Right kidney (tissue), 9 donors: ENCODE measurements at places on chromosomes 6 and 20.

DNA sequence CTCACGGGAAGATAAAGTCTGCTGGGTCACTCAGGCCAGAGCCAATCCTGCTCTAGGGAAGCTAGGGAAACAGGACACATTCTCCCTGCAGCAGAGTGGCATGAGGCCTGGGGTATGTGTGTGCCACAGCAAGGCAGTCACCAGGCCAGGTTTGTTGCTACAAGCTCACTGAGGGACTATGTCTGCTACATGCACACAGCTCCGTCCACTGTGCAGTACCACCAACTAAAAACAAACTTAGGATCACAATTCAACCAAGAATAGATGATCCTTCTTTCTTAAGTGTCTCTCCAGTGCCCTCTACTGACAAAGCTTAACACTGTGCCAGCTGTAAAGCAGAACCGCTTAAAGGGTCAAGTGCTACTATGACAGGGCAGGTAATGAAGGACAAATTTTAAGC, 192.5 kb downstream of the PTPRK start:
- no peak for DNase-seq

- DNase-seq: no peak
Measured at GRCh38 chr6:30898750-30899360, 9.2 kb upstream of the GTF2H4 start.

DNA sequence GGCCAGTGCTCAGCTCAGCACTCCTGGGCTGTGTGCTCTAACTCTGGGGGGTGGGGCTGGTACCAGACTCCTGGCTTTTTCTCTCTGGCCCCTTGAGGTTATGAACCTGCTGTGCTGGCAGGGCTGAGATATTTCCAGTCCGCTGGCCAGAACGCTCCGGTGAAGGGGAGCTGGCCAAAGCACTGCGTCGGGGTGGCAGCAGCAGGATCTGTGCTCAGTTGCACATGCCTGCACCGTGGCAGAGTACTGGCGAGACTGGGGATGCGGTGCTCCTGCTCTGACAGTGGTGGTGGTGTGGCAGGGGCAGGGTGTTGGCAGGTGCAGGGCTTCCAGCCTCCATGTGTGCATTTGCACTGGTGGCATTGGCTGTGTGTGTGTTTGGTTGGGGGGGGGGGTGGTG, 374.4 kb downstream of the PHF3 start:
- no peak for DNase-seq

GRCh38 chr20:62761759-62762131, 34.5 kb upstream of the MRGBP start:
- no peak for DNase-seq

GRCh38 chr20:47544852-47545251, 43.2 kb downstream of the NCOA3 start:
- DNase-seq: no peak

- no peak for DNase-seq
Measured at GRCh38 chr6:72955666-72956065, 269.6 kb downstream of the KHDC1L start.

DNA sequence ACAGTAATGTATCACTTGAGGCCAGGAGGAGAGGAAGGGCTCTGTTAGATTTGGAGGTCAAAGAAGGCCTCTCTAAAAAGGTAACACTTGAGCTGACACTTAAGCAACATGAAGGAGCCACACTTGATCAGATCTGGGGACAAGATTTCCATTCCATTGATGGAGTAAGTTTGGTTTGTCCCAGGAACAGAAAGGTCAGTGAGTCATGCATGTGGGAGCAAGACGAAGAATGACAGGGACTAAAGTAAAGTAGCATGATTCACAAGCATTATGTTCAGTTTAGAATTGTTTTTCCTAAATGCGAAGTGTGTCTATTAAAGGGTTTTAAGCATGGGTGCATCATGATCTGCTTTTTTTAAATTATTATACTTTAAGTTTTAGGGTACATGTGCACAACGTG, 47.4 kb downstream of the COL21A1 start:
- no peak for DNase-seq

DNA sequence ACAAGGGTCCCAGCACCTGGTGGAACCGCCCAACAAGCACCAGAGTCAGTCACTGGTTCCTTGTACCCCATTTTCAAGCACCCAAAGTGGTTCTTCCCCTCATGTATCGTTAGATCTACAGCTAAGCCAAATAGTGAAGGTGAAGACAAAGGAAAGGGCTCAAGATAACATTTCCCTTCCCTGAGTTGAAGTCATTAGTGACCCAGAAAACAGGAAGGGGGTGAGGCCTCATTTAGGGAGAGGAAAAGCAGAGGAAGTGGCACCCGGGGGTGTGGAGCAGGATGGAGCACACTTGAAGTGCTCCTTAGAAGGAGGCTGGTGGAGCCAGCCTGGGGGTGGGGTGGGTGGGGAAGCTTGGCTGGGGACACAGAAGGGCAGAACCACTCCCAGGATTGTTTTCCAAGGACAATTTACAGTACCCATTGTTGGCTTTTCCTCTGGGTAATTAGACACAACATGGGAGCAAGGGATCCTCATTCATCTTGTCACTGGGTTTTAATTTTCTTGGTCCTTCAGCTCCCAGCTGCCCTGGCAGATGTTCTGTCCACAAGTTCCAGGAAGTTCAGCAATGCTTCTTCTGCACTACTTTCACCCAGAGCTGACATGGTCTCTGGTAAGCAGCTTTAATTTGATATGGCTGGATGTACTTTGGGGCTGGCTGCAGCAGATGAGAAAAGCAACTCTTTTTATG, 73.3 kb upstream of the CD93 start:
- peak; percentile 2 for DNase-seq

DNA sequence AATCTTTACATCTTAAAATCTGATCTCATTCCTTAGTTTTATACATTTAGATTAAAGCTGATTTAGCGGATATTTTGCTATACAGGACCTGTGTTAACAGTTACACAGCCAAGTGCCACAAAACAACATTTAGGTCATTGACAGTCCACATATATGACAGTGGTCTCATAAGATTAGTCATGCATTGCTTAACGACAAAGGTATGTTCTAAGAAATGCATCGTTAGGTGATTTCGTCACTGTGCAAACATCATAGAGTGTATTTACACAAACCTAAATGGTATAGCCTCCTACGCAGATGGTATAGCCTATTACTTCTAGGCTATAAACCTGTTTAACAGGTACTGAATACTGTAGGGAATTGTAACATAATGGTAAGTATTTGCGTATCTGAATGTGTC, 21.6 kb downstream of the ADGRG6 start:
- DNase-seq: no peak

DNA sequence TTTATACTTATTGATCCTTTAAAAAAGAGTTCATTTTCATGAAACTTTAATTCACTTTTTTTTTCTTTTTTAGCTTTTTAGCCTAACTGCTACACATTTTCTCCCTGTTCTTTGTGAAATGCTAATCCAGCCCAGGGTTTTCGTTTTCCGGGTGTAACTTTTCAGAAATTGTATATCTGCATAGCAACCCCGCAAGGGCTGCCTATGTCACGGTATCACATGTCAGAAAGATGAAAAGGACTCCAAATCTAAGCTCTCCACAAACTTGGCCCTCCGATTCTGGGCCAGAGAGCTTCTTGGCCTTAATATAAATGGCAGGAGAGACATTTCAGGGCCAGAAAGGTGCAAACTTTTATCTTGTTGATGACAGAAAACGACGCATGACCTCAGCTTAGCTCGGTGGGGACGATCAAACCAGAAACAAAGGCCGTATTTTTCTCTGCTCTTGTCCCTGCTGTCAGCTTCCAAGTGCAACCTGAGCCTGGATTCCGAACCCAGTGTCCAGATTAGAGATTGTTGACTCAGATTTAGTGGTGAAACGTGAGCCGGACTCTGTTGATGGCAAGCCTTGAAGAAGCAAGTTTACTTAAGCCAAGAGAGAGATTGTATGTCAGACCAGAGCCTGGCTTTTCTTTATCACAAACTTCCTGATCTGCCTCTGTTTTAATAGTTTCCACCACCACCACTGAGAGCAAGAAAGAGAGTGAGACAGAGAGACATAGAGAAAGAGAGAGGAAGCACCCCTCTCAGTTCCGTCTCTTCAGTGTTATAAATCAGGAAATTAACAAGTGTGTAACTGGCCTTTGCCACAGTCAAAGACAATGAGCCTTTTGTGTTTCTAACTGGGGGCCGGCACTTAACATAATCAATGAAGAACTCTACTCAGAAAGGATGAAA, 157.8 kb downstream of the SCML4 start:
- peak; percentile 69 for DNase-seq

DNA sequence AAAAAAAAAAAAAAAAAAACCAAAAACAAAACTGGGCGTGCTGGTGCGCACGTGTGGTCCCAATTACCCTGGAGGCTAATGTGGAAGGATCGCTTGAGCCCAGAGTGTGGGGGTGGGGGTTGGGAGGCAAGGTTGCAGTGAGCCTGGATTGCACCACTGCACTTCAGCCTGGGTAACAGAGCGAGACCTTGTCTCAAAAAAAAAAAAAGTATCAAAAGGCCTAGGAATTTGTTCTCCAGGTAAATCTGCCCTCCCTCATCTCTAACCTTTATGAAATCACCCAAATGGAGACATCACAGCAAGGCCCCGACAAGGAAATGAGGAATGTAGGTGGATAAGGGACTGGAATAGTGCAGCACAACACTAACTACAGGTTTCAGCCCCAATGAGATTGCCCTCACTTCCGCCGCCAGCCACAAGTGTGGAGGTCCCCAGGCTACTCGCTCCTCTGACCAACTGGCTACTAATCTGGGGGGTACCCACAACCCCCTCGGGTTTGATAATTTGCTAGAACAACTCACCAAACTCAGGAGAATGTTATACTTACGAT, 36.8 kb upstream of the DDR1 start:
- DNase-seq: no peak

- DNase-seq: no peak
Measured at GRCh38 chr20:11426948-11427347, 490.7 kb upstream of the BTBD3 start.

DNA sequence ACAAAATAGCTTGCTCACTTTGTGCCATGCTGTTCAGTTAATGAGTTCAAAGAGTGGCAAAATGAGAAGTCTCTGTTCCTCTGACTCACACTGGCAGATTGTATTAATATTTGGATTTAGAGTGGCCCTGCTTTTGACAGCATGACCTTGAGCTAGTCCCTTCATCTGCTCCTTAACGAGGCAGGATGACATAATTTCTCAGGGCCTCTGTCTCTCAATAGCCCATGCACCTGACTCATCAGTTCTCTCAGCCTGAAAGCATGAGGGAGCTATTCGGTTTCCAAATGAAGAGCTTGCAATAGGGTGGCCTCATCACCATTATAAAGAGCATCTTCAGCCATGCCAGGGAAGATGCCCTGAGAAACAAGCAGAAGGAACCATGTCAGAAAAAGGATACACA, 38.2 kb downstream of the CAP2 start:
- no peak for DNase-seq

- no peak for DNase-seq
Measured at GRCh38 chr6:4777394-4777935, 1.3 kb downstream of the CDYL start.

GRCh38 chr6:166803471-166803870, 152.9 kb downstream of the RNASET2 start:
- no peak for DNase-seq

DNA sequence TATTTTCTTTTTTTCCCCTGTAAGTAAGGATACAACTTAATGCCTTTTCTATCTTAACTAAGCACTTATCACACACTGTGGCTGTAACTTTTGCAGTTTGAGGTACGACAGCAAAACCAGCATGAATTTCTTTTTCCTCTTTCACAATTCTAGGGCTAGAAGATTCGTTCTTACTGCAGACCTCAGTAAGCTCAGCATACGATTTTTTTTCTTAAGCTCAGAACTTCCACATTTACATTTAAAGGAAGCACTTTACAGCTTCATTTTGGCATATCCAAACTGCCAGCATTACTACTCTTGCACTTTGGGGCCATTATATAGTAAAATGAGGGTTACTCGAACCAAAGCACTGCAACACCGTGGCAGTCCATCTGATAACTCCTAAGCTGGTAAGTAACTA, 889 bp upstream of the CHMP4B start:
- no peak for DNase-seq

DNA sequence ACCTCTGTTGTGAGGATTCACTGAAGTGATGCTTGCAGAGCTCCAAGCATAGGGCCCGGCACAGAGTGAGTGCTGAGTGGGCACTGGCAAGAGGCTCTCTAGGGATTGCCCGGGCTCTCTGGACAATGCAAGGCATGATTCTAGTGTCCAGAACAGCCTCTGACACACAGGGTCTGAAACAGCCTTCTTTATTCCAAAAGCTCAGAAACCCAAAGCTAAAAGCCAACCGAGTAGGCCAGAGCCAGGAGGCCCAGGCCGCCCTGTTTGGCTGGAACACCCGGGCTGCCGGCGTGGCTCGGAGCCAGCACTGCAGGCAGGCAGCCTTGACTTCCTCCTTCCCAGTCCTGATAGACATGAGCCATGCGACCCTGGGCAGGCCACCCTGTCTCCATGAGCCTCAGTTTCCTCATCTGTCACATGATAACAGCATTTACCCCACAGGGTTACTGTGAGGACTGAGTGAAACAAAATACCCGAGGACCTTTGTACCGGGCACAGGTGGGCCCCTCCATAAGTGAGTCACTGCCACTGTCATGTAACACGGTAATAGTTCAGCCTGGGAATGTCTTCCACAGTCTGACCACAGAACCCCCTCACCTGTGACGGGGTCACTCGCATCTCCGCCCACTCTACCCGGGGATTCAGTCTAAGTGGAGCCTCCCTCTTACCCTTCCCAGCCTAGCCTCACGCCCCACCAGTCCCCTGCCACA, 51.5 kb downstream of the PTPRT start:
- DNase-seq: no peak

DNA sequence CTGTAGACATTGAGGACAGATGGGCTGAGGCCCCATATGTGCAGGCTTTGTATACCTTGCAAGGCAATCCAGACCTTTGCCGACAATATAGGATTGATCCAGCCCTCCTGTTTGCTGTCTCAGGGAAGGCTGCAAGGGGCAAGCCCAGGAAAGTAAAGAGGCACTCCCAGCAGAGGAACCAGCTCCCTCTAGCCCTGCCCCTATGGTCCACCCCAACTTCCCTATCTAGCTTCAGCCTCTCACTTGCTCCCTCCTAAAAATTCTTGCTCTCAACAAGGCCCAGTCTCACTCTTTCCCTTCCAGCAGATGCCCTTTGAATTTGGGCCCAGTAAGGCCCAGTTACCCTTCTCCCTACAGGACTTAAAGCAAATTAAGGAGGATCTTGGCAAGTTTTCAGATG, 92.6 kb downstream of the JARID2 start:
- no peak for DNase-seq

GRCh38 chr20:57672164-57672563, 37.7 kb downstream of the PMEPA1 start:
- no peak for DNase-seq

DNA sequence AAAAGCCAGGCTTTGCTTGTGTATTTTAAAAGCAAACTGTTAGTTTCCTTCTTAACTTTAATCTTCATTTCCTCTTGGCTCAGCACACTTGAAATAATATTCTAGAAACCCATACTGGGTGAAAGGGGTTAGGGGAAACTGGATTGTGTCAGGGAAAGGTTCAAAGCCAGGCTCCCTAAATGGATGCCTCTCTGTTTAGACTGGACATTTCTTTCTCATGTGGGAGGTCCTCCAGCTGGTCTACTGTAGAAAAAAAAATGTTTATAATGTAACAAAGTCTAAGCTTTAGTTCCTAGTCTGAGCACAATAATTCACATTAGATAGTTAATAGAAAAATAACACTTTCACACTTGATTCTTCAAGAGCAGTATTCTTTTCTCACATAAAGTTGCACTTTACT, 89.0 kb upstream of the AKIRIN2 start:
- no peak for DNase-seq

GRCh38 chr20:16531485-16531884, 41.8 kb downstream of the KIF16B start:
- DNase-seq: no peak
